ENCODE measurements at places on chromosomes 5 and 9.

GRCh38 chr5:175535796-175536195, 57.4 kb downstream of the SFXN1 start:
- DNase-seq = no peak

GRCh38 chr9:134214766-134215419, 50.5 kb upstream of the RNU6ATAC start:
- DNase-seq = no peak

DNA sequence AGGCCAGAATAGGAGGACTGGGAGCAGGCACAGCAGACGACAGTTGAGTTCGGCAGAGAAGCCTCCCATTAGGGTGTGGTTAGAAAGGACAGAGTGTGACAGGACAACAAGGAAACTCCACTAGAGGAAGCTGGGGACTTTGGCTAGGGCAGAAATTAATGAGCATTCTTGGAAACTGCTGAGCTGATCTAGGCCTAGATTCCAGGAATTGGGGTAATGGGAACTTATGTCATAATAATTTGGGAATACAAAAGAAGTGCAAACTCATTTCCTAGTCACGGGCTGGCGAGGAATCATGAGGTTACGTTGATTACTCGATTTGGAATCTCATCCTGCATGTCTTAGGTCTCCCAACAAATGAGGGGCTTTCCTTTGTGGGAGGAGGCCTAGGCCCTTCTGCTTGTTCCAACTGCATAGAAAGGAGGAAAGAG, 144.6 kb upstream of the RPS23 start:
- no peak for DNase-seq

DNA sequence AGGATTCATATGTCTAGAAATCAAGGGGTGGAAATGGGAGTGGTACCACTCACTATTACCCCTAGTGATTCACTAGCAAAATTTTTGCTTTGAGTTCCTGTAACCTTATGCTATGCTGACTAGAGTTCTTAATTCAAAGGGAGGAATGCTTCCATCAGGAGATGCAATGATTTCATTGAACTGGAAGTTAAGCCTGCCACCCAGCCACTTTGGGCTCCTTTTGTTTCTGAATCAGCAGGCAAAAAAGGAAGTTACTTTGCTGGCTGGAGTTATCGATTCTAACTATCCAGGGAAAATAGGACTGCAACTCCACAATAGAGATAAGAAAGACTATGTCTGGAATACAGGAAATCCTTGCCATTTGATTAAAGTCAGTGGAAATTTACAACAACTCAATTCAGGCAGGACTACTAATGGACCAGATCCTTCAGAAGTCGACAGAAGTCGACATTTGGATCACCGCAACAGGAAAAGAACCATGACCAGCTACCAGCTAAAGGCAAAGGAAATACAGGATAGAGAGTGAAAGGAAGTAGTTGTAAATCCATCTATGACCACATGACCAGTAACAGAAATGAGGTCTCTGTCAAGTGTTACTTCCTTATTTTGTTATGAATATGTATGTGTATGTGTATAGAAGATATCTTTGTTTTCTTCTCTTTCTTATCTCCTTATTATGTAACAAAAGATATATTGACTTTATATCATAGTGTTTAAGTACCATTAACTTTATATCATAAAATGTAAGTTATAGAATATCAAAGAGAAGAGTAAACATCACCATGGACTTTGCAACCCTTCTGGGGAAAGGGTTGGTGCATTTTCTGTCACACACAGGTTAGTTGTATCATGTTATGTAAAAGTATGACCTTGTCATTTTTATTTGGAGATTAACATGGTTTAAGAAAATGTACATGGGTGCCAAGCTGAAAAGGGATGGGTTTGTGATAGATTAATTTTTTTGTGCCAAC, 198.7 kb upstream of the HAPLN1 start:
- DNase-seq = peak; percentile 93

DNA sequence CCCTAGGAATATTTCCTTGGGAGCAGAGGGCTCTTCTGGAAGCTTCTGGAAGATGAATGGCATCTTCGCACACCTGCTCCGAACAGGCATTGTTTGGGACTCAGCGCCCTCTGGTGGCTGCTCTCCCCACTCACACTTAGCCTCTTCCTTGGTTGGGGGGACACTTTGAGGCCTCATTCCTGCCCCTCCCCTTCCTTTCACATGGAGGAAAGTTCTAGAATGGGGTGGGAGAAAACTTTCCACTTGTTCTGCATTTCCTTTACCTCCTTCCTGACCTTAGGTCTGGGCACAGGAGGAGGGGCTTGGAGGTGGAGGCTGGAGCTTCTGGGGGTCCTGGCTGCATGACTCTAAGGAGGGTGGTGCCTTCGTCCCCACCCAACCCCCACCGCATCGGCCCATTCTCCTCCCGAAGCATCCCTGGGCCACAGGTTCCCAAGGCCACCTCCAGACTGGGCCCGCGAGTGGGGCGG, 19.3 kb upstream of the SMIM32 start:
- DNase-seq = peak; percentile 33

DNA sequence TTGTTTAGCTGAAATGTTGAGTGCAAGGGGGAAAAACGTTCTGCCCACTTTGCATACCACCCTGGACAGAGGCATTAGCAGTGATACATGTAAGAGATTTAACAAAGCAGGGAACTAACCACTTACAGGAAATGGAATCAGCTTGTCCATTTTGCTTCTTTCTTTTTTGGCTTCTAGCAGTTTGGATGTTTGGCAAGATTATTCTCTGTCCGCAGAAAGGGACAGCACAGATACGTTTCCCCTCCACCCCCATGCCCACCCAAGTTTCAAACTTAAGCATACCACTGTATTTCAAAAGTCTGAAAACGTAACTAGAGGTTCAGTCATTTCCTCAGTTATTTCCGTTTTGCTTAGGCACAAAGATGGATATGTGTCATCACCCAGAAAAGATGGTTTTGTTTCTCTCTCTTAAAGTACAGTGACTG, 118.4 kb downstream of the GDNF start:
- peak; percentile 90 for DNase-seq

DNA sequence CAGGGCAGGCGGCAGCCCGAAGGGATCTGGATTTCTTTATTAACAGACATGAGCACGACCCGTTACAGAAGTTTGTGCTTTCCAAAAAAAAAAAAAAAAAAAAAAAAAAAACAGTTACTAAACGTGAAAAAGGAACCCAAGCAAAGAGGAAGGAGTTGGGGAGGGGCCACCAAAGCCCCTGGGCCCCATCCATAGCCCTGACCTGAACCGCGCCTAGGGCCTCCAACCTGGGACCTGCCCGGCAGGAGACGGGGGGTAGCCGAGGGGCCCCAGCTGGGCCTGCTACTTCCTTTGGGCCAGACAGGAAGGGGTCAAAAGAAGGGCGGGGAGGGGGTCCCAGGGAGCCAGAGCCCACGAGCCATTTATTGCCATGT, 10.0 kb downstream of the PRR7 start:
- DNase-seq = no peak

- DNase-seq = no peak
Observed at GRCh38 chr9:18441261-18441660, 32.7 kb upstream of the ADAMTSL1 start.

GRCh38 chr5:180802325-180803180, at the start of gene MGAT1:
Gene MGAT1, minus strand, starts transcription at chr5:180802806. Its CDS starts 9,835 bp downstream, at chr5:180792971.
- DNase-seq = no peak

DNA sequence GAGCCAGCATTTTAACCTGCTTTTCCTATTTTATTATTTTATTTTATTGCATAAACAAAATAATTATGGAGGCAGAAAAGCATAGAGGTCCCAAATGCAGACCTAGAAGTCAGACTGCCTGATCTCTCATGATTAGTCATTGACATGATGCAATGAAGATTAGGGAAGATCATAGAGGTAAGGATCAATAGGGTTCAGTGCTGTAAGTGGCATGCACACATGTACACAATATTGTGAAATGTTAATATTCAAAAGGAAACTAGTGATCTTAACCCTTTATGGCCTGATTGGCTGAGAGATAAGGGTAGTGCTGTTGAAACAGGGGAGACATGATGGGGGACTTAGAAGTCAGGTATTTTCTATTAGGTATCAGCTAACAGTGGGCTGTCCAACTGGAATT, 1.1 kb upstream of the FRRS1L start:
- no peak for DNase-seq

- no peak for DNase-seq
Observed at GRCh38 chr9:96777426-96777864, 442 bp downstream of the ZNF510 start.

DNA sequence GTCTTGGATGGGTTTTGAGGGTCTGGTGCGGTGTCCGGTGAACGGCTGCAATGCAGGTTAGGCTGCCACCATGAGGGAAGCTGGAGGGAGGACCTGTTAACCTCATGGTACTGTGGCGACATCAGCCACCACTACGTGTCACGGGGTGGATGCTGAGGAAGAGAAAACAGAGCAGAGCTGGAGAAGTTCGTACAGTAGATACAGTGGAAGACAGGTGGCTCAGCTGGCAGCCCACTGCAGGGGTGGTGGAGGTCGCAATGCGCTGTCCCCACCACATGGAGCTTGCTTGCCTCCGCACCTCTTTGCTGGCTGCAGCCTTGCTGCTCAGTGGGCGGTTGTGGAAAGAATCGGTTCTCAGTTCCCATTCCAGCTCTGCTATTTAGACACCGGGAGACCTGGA, 2.8 kb downstream of the DCANP1 start:
- DNase-seq = no peak

- DNase-seq = peak; percentile 97
Observed at GRCh38 chr9:37471942-37472684, 6.9 kb upstream of the ZBTB5 start.

DNA sequence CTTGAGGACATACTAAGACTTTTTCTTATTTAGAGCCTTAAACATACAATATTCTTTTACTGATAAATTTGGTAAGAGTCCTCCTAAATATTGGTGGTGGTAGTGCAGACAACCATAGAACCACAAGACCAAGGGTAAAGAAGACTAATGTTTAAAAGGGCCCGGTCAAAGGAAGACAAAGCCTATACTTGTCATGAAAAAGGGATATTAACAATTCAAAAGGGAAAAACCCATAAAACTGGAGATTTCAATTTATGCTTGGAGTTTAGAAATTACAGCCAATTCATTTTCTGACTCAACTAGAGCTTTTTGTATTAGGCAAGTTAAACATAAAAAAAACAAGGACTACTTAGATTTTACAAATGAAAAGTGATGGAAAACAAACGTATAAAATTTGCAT, 24.4 kb downstream of the FEM1C start:
- no peak for DNase-seq

DNA sequence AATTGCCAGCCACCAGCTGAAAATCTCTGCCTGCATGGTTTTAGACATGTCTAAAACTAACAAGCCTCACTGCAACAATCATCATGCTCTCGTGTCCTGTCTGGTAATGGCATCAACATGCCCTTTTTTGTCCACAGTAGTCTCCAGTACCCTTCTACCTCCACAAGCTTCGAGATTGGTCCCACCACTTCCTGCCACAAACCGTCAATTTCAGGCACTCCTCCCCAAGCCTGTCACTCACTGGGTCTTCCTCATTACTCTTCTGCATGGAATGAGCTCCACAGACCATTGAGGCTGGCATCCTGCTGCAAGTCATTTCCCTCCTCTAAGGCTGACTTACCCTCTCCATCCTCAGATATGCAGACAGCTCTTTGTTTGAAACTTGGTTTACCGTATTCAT, 9.0 kb downstream of the LPAR1 start:
- DNase-seq = no peak

- DNase-seq = no peak
Observed at GRCh38 chr5:34491251-34491620, 164.9 kb upstream of the RAI14 start.

DNA sequence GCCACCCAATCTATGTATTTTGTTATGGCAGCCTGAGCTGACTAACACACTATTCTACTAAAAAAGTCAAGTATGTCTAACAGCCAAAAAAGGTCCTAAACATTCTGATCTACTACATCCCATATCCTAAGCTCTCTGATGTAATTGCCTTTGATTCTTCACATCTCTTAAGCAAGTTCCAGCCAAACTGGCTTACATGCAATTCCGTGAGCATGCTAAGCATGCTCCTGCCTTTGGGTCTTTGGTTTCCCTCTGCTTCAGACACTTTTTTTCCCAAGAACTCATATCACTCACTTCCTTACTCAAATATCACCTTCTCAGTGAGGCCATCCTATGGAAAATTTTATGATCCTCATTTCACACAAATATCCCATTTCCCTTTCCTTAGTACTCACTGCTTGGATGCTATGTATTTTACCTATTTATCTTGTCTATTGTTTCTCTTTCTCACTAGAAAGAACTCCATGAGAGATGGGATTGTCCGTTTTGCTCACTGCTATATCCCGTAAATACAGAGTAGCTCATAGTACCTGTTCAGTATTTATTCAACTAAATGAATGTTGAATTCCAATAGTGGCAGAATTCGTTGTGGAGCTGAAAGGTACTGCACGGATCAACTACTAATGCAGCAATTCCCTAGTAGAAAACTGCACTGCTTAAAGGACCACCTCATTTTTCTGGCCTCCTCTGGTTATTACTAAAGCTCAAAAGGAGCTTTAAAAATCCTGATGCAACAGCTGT, 2.3 kb upstream of the SLC12A2 start:
- DNase-seq = no peak

Measured in kidney capillary endothelial cell (primary cell).